NCI-H69 (cell line): ENCODE measurements at places on chromosomes 5 and 9.

DNA sequence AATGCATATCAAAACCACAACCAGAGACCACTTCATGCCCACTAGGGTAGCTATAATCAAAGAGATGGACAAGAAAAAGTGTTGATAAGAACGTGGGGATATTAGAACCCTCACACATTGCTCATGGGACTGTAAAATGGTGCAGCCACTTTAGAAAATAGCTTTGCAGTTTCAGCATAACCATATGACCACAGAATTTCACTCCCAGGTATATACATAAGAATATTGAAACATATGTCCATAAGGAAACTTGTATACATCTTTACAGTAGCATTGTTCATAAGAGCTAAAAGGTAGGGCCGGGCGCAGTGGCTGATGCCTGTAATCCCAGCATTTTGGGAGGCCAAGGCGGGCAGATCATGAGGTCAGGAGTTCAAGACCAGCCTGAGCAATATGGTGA is 56.4 kb downstream of the S1PR3 start:
- DNase-seq, result no peak

- no peak for DNase-seq
These were observed 6.3 kb upstream of the HAPLN1 start for GRCh38 chr5:83726912-83727311.

DNA sequence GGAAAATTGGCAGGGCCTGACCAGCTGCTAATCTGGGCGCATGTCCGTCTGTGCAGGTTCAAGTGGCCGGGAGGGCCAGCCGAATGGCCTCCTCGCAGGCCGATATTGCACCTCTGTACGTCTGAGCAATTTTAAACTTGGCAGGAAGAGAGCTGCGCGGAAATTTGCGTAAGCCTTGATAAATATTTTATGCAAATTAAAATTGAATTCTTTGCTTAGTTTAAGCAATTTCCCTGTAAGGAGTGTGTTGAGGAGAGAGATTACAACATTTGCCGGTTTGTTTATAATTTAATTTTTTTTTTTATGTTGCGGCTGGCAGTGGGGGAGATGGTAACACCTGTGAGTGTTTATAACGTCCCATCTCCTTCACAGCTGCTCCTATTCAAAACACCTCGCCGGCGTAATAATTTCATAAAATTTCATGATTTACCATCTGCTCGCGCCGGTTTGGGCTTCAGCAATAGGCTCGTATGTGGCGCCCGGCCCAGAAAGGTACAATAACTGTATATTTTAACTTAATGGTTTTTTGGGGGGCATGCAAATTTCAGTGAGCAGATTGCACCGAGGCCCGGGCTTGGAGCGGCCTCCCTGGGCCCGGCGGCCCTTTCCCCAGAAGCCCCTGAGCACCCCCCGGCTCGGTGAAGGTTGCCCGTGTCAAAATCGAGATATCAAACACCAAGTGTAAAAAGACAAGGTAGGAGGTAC is 269.4 kb upstream of the MVB12B start:
- DNase-seq, result peak; percentile 92

DNA sequence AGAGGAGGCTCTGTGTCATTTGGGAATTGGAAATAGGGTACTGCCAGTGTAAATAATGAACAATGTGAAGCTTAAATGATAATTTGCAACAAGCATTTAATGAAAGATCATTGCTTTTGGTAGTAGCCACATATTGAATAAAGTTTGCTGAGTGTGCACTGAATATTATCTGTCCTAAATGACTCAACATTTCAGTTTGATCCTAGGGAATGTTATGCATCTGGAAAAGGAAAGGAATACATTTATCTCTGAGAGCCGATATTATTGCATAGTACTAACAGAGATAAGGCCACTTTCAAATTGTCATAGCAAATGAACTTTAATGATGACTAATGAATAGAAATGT is 8.7 kb upstream of the ELL2 start:
- DNase-seq, result no peak

- no peak for DNase-seq
These were observed 55.4 kb upstream of the MIER3 start for GRCh38 chr5:57007344-57007743.

GRCh38 chr9:4243877-4244812 is 55.7 kb downstream of the GLIS3 start:
- DNase-seq, result no peak
